Fibroblast of lung (primary cell): ENCODE measurements at places on chromosomes 6 and 20. TPM values are rescaled to one million over a fixed set of nuclear protein-coding genes. Genes with fewer than 3 reads are reported as not detected.

JPH2 gene
- total RNA-seq, result 0.51 and 0.66 TPM in 2 replicates

GCM1 gene
- total RNA-seq, result not detected in 2 replicates

DNA sequence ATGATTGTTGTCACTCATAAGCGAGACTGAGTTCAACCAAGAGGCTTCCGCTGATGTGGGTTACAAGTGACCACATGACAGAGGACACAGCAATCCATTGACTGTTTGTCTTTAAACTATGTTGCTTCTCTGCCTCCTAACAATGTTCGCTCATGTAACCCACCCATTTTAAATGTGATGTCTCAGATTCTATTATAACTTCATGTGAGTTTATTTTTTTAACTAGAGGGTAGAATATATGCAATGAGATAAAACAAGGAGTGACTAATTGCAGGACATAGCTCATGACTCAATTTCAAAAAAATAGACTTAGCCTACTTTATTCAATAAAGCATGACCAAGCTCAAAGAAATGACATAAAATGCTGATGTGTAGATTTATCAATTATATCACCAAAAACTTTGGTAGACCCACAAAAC lies 119.2 kb upstream of the SASH1 start:
- H3K27me3 ChIP-seq, result no peaks in the 10 kb centered on the region
- H3K4me1 ChIP-seq, result peaks cover 2% of the 10 kb centered on the region
- peak; percentile 81 for DNase-seq

DNA sequence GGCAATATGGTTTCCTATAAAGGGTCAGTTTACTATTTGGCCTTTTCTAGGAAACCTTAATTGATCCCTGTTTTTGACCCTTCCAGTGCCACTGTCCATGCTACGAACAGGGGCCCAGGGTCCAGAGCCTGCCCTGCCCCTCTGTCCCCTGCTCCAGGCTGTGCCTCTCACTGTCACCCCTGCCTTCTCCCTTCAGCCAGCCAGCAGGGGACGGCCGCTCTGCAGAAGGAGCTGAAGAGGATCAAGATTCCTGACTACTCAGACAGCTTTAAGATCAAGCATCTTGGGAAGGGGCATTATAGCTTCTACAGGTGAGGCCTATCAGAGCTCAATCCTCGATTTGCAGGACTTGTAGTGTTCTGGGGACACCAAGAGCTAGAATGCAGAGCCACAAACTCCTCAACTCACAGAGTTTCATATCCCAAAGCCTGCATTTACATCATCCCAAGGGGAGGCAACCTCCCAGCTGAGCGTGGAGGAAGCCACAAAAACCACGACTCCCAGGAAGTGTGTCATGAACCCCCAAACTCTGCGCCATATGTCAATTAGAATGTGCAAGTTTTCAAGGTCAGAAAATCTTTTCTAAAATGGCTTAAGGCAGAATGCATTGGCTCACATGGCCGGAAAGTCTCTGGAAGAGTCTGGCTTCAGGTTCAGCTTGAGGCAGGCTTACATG lies 3.6 kb downstream of the BPI start:
- no peaks in the 10 kb centered on the region for H3K4me1 ChIP-seq
- H3K27me3 ChIP-seq, result peaks cover 24% of the 10 kb centered on the region
- no peak overlapping the region for H3K27ac ChIP-seq
- peak; percentile 63 for DNase-seq
- H3K36me3 ChIP-seq, result no peaks in the 10 kb centered on the region

SOX4 gene
- total RNA-seq, result 38.1 and 41.9 TPM in 2 replicates
